ENCODE measurements at places on chromosomes 4 and X.

DNA sequence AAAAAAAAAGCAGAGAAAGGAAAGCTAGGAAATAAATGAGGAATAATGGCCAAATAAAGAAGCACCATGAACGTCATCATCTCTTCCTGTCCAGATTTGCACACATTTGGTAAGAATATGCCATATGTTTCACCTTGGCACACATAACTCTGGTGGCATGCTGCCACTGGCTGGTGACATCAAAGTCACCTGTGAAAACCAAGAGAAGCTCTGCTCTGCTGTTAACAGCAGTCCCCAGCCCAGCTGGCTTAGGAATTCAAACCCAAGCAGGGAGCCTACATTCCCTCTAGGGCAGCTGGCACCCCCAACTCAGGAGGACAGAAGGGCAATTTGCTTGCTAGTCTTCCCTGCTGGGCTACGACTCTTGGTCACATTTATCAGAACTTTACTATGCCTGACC, 77.6 kb downstream of the RASL11B start:
- no peak for DNase-seq

DNA sequence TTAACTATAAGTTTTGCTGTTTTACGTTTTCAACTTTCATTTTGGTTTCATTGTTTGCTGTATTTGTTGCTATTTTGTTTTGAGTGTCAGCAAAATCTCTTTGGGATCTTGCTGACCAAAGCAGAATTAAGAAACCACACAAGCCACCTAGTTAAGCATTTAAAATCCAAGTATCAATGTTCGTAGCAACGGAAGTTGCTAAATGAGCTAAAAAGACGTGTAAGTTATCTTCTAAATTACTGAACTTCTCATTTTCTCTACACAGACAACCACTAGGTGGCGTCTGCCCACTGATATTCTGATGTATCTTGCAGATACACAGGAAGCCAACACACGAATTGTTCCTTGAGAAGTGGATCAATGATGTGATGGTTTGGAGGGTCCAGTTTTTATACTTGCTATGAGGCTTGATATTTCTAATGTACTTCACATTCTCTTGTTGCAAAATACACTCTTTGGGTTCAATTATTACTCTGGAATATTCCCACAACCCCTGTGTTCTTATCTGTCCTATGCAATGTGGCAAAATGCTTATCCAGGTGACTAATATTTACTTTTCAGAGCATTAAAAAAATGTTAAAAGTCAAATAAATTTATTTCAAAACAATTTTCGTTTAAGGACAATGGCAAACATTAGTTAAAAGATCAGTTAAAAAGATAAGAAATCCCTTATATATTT, 250.5 kb downstream of the TECRL start:
- DNase-seq = no peak

- no peak for DNase-seq
Observed at GRCh38 chr4:55637272-55637820, 1.2 kb upstream of the NMU start.

- DNase-seq = no peak
Observed at GRCh38 chr4:107392951-107393350, 327.1 kb downstream of the PAPSS1 start.

DNA sequence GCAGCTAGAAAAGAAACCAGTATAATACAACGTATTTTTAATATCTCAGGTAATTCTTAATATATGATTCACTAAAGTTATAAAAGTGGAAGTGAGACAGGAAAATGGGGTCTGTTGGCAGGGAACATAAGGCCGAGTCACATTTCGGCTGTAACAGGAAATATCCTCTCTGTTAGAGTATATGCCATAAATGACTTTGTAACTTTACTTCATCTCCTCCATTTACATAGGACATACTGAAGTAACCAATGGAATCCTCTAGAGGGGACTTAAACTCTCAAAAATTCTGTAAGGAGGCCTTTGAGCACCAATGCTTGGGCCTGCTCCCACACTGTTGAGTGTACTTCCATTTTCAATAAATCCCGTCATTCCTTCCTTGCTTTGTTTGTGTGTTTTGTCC, 71.3 kb downstream of the ANKRD17 start:
- DNase-seq = no peak

DNA sequence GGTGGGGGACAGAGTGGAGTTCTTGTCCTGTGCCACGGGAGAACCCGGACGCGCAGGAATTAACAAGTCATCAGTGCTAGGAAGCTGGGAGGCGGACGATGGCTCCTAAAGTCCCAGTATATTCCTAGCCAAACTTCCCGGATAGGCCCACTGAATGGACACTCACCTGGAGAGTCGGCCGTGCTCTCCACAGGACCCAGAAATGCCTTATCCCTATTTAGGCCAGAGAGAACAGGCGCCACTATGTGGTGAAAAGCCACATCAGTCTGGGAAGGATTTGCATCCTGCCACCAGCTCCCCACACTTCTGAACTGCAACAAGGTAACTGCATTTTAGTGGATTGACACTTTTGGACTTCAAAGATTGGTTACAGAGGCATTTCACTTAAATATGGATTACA, 1.1 kb downstream of the CFAP299 start:
- DNase-seq = peak; percentile 14

DNA sequence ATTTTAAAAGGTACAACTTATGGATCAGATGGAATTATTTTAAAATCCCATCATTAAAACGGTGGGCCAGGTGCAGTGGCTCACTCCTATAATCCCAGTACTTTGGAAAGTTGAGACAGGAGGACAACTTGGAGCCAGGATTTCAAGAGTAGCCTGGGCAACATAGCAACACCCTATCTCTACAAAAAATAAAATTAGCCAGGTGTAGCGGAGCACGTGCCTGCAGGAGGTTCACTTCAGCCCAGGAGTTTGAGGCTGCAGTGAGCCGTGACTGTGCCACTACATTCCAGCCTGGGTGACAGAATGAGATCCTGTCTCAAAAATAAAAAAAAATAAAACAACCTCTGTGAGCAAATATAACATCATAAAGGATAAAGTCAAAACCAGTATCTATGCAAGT, 11.4 kb downstream of the ADH5 start:
- no peak for DNase-seq

DNA sequence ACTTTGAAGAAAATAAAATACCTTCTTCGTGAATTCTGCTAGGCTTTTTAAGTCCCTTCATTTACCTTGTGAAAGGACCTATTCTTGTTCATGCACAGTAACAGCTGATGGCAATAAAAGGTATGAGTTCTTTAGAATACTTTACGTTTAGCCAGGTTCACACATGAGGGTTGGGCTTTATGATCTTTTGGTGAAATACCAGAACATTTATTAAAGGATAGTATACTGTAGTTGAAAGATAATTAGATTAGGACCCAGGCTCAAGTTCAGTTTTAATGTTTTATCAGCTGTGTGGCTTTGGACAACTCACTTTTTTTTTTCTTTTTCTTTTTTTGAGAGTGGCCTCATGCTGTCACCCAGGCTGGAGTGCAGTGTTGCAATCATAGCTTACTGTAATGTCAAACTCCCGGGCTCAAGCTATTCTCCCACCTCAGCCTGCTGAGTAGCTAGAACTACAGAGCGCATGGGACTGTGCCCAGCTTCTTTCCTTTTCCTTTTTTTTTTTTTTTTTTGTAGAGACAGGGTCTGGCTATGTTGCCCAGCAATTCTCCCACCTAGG, 28.2 kb upstream of the NEIL3 start:
- DNase-seq = no peak

GRCh38 chrX:145881175-145881995, 63.8 kb downstream of the SLITRK2 start:
- DNase-seq = no peak

- peak; percentile 85 for DNase-seq
Observed at GRCh38 chrX:101097546-101098453, at the start of gene CENPI. CENPI (plus strand) TSS chrX:101098204; CDS start chrX:101101071, 2,867 bp downstream.

GRCh38 chrX:155767051-155767875, 113.9 kb upstream of the VAMP7 start:
- DNase-seq = peak; percentile 43

GRCh38 chrX:131975851-131976250, 47.3 kb upstream of the STK26 start:
- no peak for DNase-seq

DNA sequence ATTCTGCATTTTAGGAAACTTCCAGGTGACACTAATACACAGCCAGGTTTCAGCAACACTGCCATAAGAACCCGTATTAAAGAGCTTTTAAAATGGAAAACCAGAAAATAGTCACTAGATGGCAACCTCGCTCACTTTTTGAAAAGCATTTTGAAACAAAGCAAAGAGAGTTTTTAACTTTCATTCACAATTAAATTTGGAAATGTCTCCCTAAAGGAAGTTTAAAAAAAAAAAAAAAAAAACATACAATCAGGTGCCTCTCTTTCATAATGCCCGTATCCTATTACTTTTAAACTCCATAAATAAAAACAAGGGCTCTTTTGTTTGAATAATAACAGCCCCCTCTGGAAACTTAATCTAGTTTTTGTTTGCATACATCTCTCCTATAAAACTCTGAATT, 20.3 kb downstream of the MEPE start:
- DNase-seq = peak; percentile 7

GRCh38 chrX:46140272-46140671, 404.9 kb downstream of the ZNF674 start:
- DNase-seq = no peak

- no peak for DNase-seq
Observed at GRCh38 chr4:104969394-104970082, 177.1 kb upstream of the TET2 start.

DNA sequence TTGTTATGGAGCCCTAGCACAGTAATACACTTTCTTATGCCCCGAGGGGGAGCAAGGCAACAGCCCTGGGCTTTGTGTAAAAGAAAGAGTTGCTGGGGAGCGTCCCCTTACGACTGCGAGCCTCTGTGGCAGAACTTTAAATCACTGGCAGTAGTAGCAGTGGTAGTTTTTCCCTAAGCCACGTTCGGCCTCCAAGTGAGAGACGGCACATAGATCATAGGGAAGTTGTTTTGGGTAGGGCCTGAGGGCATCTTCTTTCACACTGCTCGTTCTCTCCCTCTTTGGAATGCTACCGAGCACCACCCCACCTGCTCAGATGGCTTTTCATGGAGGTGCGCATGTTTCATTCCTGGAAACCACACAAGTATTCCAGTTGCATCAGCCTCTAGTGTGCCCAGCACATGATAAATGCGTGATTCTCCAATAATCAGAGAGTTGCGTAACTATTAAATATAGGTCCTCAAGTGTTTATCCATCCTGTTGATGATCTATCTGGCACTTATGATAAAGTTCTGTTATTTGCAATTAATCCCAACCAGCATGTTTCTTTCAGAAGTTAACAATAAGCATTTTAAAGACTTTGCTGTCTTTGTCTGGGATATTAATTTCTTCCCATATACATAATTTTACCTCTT, 7.0 kb upstream of the SYNPO2 start:
- no peak for DNase-seq

GRCh38 chr4:122612540-122612939, 8.3 kb downstream of the IL21 start:
- DNase-seq = no peak

DNA sequence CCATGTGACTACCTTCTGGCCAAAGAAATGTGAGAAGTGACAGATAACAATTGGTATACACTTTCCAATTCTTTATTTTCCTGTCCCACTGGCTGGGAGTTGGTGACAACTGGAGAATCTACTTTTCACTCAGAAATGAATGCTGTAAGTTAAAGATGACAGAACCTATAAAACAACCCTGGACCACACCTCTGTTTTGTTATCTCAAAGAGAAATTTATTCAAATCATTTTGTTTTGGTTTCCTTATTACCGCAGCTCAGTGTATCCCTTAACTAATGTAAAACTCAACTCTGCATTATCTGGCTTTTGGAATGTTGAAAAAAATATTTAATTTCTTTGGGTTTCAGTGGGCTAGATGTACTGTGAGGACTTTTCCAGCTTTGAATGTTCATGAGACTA, 469.8 kb downstream of the PCDH7 start:
- no peak for DNase-seq

DNA sequence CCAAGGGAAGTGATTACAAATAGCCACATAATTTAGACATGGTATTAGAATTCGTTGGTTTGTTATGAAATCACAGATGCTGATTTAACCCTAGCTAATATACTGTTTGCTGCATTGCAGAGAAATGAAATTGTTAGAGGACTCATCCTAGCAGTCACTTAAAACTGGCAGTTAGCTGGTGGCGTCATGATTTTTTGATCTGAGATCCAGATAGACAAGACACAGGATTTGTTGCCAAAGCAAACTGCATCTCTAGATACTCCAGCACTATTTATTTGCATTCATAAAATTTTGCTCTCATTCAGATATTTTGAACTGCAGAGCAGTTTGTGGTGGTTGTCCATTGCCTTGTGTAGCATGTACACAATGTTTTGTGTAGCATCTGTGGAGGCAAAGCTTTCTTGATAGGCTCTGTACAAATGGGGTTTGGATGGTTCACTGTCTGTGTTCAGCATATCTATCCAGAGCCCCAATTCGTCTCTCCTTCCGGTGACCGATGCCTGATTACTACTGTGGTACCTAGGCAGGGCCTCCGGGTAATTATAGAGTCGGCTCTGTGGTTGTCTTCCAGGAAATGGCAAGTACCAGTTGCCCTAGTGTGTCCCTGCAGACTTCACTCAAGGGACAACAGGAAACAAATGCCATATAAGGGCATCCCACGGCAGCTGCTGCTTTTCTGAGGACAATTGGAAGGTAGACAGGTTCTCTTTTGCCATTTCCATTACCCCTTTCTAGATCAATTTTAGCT, 30.1 kb upstream of the SPARCL1 start:
- DNase-seq = peak; percentile 51

- no peak for DNase-seq
Observed at GRCh38 chrX:155514225-155514624, 55.8 kb upstream of the F8A3 start.

DNA sequence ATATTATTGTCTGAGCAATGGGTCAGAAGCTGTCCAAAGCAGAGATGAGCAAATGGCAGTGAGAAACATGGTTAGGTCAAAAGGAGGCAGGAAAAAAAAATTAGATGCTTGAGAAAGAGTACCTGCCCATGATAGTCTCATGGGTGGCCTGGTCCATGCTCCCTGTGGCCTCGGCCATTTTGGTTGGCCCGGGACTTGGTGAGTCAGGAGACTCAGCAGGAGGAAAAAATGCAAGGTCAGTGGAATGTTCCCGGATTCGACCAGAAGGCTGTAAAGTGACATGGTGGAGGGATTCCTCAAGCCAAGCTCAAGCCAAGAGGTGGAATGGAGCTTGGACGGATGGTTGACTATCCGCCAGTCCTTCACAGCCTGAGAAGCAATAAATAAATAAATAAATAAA, 236.7 kb downstream of the ASMT start:
- no peak for DNase-seq

DNA sequence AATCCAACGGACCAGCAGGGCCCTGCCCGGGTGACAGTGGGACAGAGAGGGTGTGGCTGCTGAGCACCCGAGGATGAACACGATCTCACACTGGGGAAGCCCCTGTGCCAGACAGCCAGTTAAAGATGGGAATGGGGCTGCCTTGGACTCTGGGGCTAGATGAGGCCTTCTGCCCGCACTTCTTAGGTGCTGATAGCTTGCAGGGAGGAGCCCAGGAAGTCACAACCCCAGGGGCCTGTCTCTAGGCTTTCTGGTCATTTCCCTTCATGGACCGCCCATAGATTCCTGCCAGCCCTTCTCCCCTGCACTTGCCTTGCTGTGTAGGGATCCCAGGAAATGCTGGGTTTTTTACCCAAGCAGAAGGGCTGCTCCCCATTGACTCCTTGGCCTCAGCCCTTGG, 6.2 kb downstream of the ZNF275 start:
- DNase-seq = no peak

GRCh38 chr4:128289523-128290158, 2.0 kb upstream of the PGRMC2 start:
- no peak for DNase-seq

GRCh38 chr4:95985051-95985450, 145.2 kb downstream of the PDHA2 start:
- DNase-seq = no peak

- DNase-seq = no peak
Observed at GRCh38 chr4:123877551-123877950, 481.0 kb downstream of the SPRY1 start.
